Type B pancreatic cell (in vitro differentiated cells): ENCODE measurements at places on chromosomes 3 and 15. TPM values are rescaled to one million over a fixed set of nuclear protein-coding genes. Genes with fewer than 3 reads are reported as not detected.

DNA sequence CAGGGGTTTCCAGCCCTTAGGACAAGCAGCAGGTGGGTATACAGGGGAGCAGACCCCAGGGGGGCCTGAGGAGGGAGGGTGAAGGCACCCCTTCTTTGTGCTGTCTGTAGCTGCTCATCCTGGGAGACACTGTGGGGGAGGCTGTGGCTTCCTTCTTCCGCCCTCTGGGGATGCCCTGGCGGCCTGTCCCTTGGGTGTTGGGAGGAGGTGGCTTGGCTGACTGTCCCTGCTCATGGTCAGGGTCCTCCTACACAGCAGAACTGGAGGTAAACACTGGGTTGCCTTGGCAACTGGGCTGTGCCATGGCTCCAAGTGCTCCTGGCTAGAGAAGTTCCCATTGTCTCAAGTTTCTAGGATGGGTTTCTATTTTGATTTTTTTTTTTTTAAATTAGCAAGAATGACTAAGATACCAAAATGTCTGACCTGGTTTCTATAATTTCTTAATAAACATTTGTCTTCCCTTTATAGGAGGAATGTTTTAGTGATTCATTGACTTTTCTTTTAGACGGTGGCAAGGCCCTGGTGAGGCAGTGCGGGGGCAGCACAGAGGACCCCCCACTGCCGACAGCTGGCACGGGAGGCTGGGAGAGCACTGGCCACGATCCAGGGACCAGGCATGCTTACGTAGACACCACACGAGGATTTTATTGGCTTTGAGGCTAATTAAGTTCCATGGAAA is 12.4 kb downstream of the KLF13 start:
- H3K4me3 ChIP-seq: no peak overlapping the region
- H3K27me3 ChIP-seq: no peaks in the 10 kb centered on the region
- H3K4me1 ChIP-seq: peaks cover 24% of the 10 kb centered on the region

MME gene
- total RNA-seq: 50.3 and 65.8 TPM in 2 replicates

DNA sequence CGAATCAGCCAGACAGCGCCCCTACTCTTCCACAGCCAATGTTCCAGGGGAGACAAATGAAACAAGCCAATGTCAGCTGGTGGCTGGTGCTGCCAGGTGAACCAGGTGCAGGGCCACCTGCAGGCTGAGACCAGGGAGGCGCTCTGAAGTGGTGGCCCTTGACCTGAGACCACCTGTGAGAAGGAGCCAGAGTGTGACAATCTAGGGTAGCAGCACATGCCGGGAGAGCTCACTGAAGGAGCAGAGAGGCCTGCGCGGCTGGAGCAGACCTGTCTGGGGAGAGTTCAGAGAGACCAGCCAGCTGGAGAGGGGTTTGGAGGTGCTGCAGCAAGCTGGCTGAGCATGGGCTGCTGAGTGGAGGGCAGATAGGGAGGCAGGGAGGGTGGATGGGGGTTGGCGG is 693 bp upstream of the STAB1 start:
- no peak overlapping the region for H3K4me3 ChIP-seq
- H3K27me3 ChIP-seq: no peaks in the 10 kb centered on the region
- no peak overlapping the region for H3K27ac ChIP-seq
- DNase-seq: no peak
- H3K36me3 ChIP-seq: peaks cover 6% of the 10 kb centered on the region

DNA sequence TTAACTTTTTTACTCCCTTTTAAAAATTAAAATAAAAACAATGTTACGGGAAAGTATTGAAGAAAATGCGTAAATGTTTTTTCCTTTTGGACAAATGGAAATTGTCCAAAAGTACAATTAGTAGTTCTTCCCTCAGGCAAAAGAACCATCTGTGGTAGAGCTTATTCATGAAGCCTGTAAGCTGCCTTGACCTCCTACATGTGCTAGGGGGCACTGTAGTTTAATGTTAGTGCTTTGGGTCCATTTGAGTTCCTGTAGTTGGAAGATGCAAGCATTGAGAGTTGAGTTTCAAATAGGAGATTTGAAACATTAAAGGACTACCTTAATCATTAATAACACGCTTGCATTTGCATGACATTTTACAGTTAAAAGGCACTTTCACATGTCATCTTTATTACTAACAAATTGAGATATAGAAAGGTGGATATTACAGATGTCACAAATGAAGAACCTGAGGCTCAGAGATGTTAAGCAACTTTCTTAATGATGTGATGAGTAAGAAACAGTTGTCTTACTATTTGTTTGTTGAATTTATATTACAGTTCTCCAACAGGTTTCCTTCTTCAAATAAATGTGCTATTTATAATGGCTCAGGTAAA is 1.8 kb upstream of the ZNF385D start:
- H3K36me3 ChIP-seq: no peaks in the 10 kb centered on the region
- DNase-seq: no peak
- no peak overlapping the region for H3K27ac ChIP-seq

DNA sequence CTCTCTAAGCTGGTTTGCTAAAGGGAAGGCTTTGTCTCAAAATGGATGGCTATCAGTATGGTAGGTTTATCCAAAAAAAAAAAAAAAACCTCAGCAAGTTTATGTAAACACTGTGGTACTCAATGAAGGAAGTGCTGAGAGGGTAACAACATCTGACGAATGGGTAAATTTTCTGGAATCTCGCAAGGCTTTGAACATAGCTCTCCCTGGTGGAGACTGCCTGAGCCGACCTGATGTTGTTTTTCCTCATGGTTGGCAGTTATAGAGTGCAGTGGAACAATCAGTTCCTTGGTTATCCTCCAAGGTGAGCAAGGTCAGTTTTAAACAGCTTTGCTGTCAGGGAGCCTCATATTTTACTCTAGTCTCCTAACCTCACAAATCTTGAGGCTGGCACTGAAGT is 94.6 kb downstream of the ZPLD1 start:
- no peaks in the 10 kb centered on the region for H3K27me3 ChIP-seq
- DNase-seq: no peak
- H3K27ac ChIP-seq: no peak overlapping the region
- peaks cover 6% of the 10 kb centered on the region for H3K4me1 ChIP-seq
- no peaks in the 10 kb centered on the region for H3K36me3 ChIP-seq

DNA sequence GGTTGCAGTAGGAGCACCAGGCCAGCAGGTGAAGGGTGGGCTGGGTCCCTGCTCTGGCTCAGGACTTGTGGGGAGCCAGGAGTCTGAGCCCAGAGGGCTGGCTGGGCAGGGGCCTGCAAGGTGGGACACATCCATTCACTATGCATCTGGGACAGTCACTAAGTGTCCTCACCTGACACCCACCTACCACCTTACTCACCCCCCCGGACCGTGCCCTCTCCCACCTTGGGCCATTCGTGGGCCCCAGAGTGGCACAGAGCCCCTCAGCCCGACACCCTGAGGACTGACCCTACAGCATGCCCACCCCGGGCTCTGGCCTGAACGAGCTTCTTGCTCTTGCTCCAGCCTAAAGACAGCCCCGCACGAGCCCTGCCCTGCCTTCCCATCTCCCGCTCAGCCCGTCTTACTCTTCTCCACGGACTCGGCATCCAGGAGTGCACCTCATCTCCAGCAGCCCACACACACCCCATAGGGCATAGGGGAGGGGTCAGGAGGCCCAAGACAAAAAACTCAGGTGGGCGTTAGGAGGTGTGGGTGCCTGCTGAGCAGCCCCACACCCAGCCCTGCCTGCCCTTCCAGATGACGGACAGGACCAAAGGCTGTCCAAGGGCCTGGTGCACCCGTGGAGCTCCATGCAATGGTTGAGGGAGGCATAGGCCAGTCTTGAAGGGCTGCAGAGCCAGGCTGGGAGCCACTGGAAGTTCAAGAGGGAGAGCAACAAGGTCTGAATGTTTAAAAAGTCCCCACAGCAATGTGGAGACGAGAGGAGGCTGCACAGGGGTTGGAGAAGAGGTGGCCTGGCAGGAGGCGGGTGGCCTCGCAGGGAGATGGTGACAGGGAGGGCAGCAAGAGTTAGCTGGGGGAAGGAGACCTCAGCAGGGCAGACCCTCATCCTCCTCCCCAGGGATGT is 27.0 kb downstream of the PTH1R start:
- no peaks in the 10 kb centered on the region for H3K36me3 ChIP-seq
- no peak for DNase-seq
- no peaks in the 10 kb centered on the region for H3K27me3 ChIP-seq
- peaks cover 3% of the 10 kb centered on the region for H3K4me1 ChIP-seq

PPP2R3A gene
- 8.6 and 16.5 TPM in 2 replicates for total RNA-seq

DNA sequence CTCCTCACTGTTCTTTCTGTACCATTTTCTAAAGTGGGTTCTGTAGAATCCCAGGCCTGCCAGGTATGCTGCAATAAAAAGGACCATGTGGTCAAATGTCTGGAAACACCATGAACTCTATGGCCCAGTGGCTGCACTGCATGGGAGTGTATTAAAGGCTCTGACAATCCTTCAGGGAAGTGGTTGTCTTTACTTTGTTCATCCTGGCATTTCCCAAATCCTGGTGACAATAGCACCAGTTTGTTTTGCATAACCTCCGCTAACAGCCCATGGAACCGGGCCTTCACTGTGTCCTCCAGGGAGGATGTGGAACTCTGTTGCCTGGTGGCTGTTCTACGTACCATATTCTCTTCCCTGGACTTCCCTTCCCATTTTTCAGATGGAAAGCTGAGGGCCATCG is 11.2 kb upstream of the DUSP7 start:
- DNase-seq: no peak
- H3K36me3 ChIP-seq: no peaks in the 10 kb centered on the region
- peak overlapping the region; percentile 25 for H3K4me3 ChIP-seq
- peaks cover 3% of the 10 kb centered on the region for H3K27me3 ChIP-seq
- H3K4me1 ChIP-seq: peaks cover 31% of the 10 kb centered on the region

GRCh38 chr15:90845201-90845949 is 23.0 kb upstream of the FURIN start:
- H3K27me3 ChIP-seq: no peaks in the 10 kb centered on the region
- H3K36me3 ChIP-seq: no peaks in the 10 kb centered on the region
- H3K4me3 ChIP-seq: no peak overlapping the region
- DNase-seq: no peak

DNA sequence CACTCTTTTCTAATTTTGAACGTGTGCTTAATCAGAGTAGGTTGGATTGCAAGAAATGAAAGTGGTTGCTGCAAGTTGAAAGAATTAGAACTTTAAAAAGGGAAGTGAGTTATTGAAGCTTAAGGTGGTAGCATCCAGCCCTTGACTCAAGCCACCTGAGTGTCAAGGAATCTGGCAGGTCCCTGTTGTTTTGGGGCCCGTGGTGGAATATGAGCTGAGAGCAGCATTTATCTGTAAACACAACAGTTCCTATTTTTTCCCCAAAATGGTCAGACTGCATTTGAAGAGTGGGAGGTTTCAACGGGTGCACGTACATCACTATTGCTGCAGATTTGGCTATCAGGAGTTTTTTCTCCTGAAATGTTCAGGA is 1.7 kb downstream of the ITPR1 start:
- H3K27ac ChIP-seq: no peak overlapping the region
- peak overlapping the region; percentile 96 for H3K4me3 ChIP-seq
- peaks cover 31% of the 10 kb centered on the region for H3K4me1 ChIP-seq
- peaks cover 4% of the 10 kb centered on the region for H3K36me3 ChIP-seq

DNA sequence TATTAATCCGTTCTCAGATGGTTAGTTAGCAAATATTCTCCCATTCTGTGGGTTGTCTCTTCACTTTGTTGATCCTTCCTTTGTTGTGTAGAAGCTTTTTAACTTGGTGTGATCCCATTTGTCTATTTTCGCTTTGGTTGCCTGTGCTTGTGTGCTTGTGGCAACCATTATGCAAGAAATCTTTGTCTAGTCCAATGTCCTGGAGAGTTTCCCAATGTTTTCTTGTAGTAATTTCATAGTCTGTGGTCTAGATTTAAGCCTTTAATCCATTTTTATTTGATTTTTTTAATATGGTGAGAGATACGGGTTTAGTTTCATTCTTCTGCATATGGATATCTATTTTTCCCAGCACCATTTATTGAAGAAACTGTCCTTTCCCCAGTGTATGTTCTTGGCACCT is 59.8 kb downstream of the RASA2 start:
- no peaks in the 10 kb centered on the region for H3K4me1 ChIP-seq
- H3K27ac ChIP-seq: no peak overlapping the region
- DNase-seq: no peak
- H3K27me3 ChIP-seq: no peaks in the 10 kb centered on the region

ZNF501 gene
- total RNA-seq: 5.0 and 5.8 TPM in 2 replicates

DNA sequence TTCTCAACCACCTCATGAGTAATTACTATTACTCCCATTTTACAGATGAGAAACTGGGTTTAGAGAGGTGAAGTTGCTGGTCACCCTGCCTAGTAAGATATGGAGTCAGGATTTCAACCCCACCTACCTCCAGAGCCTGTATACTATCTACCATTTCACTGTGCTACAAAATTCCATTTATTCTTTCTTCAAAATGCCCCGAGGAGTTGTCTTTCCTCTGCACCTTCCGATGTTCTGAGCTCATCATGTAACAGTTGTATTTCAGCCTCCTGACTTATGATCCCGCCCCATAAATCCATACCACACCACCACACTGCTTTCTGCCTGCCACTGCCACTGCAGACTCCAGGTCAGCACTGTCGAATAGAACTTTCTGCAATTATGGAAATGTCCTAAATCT is 71.3 kb upstream of the SLC25A36 start:
- H3K4me3 ChIP-seq: no peak overlapping the region
- no peaks in the 10 kb centered on the region for H3K36me3 ChIP-seq
- DNase-seq: no peak
- H3K4me1 ChIP-seq: peaks cover 5% of the 10 kb centered on the region

SLC6A11 gene
- 3.0 and 7.3 TPM in 2 replicates for total RNA-seq

- H3K4me3 ChIP-seq: no peak overlapping the region
- peaks cover 28% of the 10 kb centered on the region for H3K4me1 ChIP-seq
- no peak for DNase-seq
- H3K27ac ChIP-seq: no peak overlapping the region
- peaks cover 2% of the 10 kb centered on the region for H3K27me3 ChIP-seq
Measured at GRCh38 chr3:39183211-39184080, 8.9 kb downstream of the XIRP1 start.

PLA2G4E gene
- 0.12 TPM in 1 of 2 replicates, not detected in the other for total RNA-seq

DNA sequence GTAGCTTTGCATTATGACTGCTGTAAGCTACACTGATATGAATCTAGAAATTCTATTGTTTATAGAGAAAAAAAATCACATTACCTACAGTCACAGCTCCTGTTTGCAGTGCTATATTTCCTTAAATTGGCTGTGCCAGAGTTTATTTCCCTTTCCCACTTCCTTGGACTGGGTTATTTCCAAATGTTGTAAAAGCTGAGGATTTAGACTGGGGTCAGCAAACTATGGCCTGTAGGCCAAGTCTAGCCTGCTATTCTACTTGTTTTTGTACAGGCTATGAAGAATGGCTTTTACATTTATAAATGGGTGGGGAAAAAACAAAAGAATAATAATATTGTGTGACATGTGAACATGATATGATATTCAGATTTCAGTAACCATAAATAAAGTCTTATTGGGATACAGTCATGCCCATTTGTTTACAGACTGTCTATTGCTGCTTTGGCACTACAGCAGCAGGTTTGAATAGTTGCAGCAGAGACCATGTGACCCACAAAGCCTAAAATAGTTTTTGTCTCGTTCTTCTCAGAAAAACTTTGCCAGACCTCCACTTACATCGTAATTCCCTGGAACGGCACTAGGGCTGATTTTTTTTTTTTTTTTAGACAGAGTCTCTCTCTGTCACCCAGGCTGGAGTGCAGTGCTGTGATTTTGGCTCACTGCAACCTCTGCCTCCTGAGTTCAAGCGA is 7.8 kb downstream of the GLDN start:
- H3K27ac ChIP-seq: no peak overlapping the region
- no peak overlapping the region for H3K4me3 ChIP-seq
- no peaks in the 10 kb centered on the region for H3K4me1 ChIP-seq
- no peaks in the 10 kb centered on the region for H3K36me3 ChIP-seq
- no peak for DNase-seq

IQCH gene
- 1.00 and 2.0 TPM in 2 replicates for total RNA-seq

- no peak overlapping the region for H3K4me3 ChIP-seq
- no peaks in the 10 kb centered on the region for H3K27me3 ChIP-seq
- no peak overlapping the region for H3K27ac ChIP-seq
- DNase-seq: no peak
Measured at GRCh38 chr3:177410730-177411129, 213.4 kb upstream of the TBL1XR1 start.
